A549 treated with Mapracorat at 1 μM for 4 hours (cell line): ENCODE measurements at places on chromosomes 6 and 20. TPM values are rescaled to one million over a fixed set of nuclear protein-coding genes. Genes with fewer than 3 reads are reported as not detected.

Gene WFDC10B
- not detected in 5 replicates for total RNA-seq

Gene NKAIN4
- total RNA-seq = 4.4 to 8.3 TPM (median 5.2 TPM) in 5 replicates

Gene PLCB1
- 0.39 to 1.2 TPM (median 0.42 TPM) in 5 replicates for total RNA-seq

Gene BTBD3
- 14.0 to 20.3 TPM (median 18.3 TPM) in 5 replicates for total RNA-seq

Gene TRIM31
- 0.48 to 1.3 TPM (median 0.82 TPM) in 5 replicates for total RNA-seq

Gene TXLNB
- total RNA-seq = not detected in 5 replicates

Gene MAK
- 0.08 to 0.24 TPM (median 0.13 TPM) in 5 replicates for total RNA-seq

Gene PI16
- total RNA-seq = not detected in 5 replicates
